Progenitor cell of endocrine pancreas (in vitro differentiated cells): ENCODE measurements at places on chromosomes 6 and 20. TPM values are rescaled to one million over a fixed set of nuclear protein-coding genes. Genes with fewer than 3 reads are reported as not detected.

The LHFPL5 gene
- total RNA-seq = not detected in 2 replicates

The BTBD3 gene
- 98.9 and 104 TPM in 2 replicates for total RNA-seq

The COQ3 gene
- 4.2 and 4.8 TPM in 2 replicates for total RNA-seq

The MAPK13 gene
- total RNA-seq = 41.2 and 42.9 TPM in 2 replicates

The BPIFB4 gene
- total RNA-seq = not detected in 2 replicates
